ENCODE measurements at places on chromosomes 11 and 22.

GRCh38 chr11:103043826-103044678 is 47.9 kb downstream of the DCUN1D5 start:
- DNase-seq: no peak

- no peak for DNase-seq
Measured at GRCh38 chr22:32409977-32410376, 2.1 kb downstream of the RTCB start.

GRCh38 chr11:299951-300735 is 817 bp upstream of the IFITM5 start:
- DNase-seq: no peak

DNA sequence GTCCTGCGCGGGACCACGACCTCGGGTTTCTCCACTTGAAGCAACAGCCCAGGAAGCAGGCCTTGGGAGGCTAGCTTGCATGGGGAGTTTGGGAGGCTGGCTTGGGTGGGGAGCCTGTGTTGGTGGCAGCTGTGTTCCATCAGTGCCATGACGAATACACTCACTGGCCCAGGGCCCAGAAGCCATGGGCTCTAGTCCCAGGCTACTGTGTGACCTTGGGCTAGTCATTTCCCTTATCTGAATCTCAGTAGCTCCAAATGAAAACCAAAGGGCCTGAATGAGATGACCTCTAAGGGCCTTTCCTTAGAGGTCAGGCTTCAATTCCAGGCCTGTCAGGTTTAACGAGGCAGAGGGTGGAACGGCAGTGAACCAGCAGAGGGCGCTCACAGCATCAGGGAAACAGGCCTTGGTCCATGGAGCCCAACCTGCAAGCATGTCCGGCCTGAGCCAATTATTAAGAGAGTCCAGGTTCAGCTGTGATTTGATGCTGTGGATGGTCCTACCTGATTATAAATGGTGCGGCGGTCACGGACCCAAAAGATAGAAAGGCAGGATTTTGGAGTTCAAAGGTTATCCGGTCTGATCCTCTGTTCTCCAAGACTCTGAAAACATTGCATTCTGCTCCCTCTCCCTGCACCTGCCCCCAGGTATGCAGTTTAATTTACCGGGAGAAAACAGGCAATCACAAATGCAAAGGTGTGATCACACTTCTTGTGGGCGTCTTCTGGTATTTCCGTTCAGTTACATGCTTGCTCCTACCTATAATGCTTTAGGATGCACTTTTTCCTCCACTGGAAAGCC is 15.9 kb downstream of the PTPN5 start:
- peak; percentile 13 for DNase-seq

- DNase-seq: no peak
Measured at GRCh38 chr11:4522339-4522738, 22.7 kb upstream of the OR52M1 start.

- DNase-seq: no peak
Measured at GRCh38 chr22:44363013-44363979, 50.5 kb upstream of the SHISAL1 start.

DNA sequence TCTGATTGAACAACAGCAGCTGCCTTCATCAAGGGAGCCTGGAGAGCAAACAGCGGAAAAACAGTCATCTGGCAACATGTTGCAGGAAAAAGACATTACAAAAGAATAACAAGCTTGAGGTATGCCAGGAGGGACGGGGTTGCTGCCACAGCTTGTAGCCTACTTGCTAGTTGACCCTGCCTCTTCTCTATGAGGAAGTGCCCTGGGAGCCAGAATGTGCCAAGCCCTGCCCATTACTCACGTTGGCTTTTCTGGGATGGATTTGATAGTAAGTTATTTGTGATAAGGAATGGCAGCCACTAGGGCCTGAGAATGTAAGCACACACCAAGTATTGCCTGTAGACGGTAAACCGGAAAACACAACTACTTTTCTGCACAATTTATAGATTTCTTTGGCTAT is 113.5 kb upstream of the KIRREL3 start:
- DNase-seq: no peak

- DNase-seq: no peak
Measured at GRCh38 chr11:63826471-63827190, 12.3 kb upstream of the MARK2 start.

DNA sequence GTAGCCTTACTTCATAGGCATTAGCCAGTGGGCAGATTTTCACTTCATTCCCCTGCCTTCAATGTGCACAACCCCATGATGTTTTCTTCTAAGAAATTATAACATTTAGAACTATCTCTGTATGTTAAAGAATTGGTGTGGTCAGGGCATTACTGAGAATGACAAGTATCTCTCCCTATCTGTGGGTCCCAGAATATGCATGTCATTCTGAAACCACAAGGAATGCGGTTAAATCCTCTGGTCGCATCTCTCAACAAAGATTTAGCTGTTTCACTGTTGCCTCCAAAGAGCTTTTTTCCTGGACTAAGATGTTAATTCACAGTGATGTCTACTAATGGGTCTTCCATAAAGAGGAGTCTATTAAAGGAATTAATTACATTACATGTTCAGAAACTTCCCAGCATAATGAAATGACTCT is 62.7 kb downstream of the LIF start:
- no peak for DNase-seq

Measured in NCI-H1105 treated with DMSO at 0.1 percent for 48 hours (cell line).